GM12891 (cell line): ENCODE measurements at places on chromosomes 3 and 15.

GRCh38 chr15:98863983-98864382 lies 143.6 kb downstream of the PGPEP1L start:
- DNase-seq, result no peak

DNA sequence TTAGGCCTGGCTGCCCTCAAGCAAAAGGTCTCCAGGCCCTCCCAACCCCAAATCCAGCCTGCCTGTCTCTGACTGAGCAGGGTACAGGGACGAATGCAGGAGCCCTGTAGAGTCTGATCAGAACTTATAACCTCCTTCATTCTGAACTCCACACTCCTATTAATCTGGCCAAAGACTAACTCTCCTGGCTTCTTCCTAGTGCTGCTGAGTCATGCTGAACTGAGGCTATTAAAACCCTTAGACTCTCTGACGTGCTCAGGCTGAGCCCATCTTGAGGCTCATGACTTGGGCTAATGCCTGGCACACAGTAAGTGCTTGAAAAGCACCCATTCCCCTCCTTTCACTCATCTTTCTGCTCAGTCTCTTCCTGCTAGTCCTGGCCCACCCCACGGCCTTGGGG lies 81.9 kb downstream of the NUP210 start:
- no peak for DNase-seq

DNA sequence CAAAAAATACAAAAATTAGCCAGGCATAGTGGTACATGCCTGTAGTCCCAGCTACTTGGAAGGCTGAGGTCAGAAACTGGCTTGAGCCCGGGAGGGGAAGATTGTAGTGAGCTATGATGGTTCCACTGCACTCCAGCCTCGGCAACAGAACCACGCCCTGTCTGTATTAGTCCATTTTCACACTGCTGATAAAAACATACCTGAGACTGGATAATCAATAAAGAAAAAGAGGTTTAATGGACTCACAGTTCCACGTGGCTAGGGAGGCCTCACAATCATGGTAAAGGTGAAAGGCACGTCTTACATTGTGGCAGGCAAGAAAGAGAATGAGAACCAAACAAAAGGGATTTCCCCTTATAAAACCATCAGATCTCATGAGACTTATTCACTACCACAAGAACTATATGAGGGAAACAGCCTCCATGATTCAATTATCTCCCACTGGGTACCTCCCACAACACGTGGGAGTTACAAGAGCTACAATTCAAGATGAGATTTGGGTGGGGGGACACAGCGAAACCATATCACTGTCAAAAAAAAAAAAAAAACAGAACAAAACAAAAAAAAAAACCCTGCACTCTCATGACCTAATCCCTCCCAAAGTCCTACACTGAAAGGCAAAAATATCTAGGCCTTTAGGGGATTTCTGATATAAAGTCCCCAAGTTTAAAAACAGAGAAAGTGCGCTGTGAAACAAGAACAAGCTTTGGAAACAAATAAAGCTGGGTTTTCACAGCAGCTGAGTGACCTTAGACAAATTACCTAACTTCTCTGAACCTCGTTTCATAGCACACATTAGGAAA lies 224.7 kb downstream of the IGSF11 start:
- DNase-seq, result no peak

DNA sequence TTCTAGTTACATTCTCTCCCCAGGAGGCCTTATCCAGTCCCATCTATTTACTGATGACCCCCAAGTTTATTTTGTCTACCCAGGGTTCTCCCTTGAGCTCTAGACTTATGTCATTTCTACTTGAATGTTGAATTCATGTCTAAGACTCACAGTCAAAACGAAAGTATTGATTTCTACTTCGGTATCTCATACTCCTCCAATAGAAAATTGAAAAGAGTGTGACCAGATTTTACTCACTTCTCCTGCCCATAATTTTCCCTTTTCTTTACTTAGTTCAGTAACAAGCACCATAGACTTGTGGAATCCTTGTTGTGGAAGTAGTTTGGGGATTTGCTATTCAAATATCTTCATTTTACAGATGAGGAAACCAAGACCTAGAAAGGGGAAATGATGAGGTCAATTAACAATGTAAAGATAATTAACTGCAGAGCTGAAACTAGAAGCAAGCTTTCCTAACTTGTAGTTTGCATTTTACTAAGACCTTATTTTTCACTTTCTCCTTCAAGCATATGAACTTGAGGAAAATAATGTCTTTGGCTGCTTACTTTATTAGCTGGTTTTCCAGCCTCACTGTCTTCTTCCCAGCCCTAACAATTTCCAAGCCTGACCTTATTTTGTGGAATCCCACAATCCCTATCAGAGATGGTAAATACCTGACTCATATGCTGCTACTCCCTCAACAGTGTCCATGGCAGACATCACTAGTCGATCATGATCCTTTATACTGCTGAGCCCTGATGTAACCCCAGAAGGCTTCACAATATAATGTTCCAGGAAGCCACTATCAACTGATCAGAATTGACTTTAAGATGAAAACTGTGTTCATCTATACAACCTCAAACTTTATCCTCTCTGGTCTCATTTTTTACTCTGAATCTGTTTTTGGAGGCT lies 123.9 kb upstream of the AGBL1 start:
- DNase-seq, result no peak

GRCh38 chr3:122681284-122681973 lies 790 bp downstream of the PARP14 start:
- DNase-seq, result no peak

GRCh38 chr15:25469377-25469776 lies 30.6 kb upstream of the UBE3A start:
- DNase-seq, result no peak
